ENCODE measurements at places on chromosomes 12 and 14. TPM values are rescaled to one million over a fixed set of nuclear protein-coding genes. Genes with fewer than 3 reads are reported as not detected.

The MBD6 gene
- 42.8 TPM for total RNA-seq

The LMBR1L gene
- 50.3 TPM for total RNA-seq

The RIPK3 gene
- total RNA-seq, result 4.0 TPM

GRCh38 chr12:60159761-60160160 lies 563.9 kb downstream of the SLC16A7 start:
- no peak for DNase-seq

GRCh38 chr14:63383776-63384367 lies 65.1 kb upstream of the GPHB5 start:
- no peak for DNase-seq

- no peak for DNase-seq
Observed at GRCh38 chr14:73462815-73463214, 4.5 kb upstream of the NUMB start.

GRCh38 chr12:76462668-76463224 lies 96.8 kb downstream of the OSBPL8 start:
- DNase-seq, result no peak

- no peak for DNase-seq
Observed at GRCh38 chr12:16330560-16330959, 16.9 kb upstream of the MGST1 start.

- DNase-seq, result no peak
Observed at GRCh38 chr14:45051180-45051579, 32.7 kb upstream of the PRPF39 start.

- no peak for DNase-seq
Observed at GRCh38 chr12:13581031-13581430, 384.5 kb downstream of the EMP1 start.

DNA sequence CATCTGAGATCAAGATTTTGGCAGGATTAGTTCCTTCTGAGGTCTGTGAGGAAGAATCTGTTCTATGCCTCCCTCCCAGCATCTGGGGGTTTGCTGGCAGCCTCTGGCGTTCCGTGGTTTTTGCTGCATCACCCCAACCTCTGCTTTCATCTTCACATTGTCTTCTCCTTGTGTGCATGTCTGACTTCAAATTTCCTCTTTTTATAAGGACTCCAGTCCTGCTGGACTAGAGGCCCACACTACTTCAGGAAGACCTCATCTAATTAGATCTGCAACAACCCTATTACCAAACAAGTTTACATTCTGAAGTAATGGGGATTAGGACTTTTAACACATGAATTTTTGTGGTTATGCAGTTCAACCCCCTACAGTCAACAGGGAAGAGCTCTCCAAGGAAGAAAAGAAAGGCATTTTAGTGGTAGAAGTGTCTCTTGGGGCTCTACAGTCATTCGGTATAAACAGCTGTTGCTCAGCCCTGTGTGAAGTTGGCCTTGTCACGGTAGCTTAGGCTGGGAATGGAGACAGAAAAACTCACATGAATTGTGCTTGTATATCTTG lies 89.7 kb downstream of the CAND1 start:
- no peak for DNase-seq

GRCh38 chr12:11657511-11657910 lies 8.0 kb downstream of the ETV6 start:
- no peak for DNase-seq

GRCh38 chr14:97709552-97709951 lies 912.4 kb downstream of the VRK1 start:
- DNase-seq, result no peak

- DNase-seq, result no peak
Observed at GRCh38 chr12:12560587-12561370, 1.9 kb downstream of the DUSP16 start.

DNA sequence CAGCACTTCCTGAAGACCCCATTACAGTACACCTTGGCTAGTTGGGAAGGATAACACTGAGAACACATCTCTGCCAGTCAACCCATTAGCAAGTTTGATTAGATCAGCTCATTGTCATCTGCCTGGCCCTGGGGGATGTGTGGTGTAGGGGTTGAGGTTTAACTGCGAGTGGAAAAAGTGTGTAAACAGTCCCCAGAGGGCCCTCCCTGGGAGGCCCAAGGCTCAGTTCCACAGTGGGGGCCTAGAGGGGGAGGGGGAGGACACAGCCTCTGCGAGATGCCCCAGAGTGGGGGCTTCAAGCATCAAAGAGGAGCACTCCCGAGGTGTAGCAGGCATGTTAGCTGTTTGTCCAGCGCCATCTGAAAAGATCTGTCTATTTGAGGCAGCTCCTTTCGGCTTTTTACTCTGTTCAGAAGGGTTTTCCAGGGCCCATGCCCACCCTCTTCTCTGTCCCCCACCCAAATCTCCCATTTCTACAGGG lies 344 bp downstream of the LPAR5 start:
- DNase-seq, result no peak

- no peak for DNase-seq
Observed at GRCh38 chr14:51847489-51847796, 13.0 kb upstream of the GNG2 start.
